ENCODE measurements at places on chromosomes 3 and 15.

DNA sequence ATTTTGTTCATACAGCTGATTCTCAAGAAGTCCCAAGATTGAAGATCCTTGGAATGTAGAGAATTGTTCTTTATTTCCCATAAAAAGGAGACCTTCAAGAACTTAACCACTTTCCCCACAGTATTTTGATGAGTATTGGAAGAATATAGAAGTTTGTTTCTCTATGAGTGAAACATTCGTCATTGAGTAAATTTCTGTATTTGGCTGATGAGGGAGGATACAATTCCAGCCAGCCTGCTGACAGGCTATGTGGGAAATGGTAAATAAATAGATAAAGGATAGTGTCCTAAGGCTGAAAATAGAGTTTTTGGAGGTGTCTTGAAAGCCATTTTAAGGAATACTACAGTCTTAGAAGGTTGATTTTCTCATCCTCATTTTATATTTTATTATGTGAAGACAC lies 1076.1 kb downstream of the ROBO2 start:
- DNase-seq: no peak

DNA sequence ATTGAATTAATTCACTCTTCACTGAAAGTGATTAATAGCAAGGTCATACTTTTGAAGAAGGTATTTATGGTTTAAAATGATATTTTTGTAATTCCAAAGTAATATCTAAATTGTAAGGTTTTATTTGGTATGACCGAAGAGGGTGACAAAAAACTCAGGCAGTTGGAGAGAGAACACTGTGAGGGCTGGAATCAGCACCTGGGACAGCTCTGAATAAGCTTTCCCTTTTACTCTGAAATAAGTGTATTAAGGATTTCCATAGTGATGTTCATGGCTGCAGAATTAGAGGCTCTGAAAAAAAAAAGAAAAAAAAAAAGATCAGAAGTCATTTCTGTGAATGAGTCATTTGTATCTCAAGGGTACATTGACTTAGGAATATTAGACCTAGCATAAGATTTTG lies 299.5 kb downstream of the IL5RA start:
- DNase-seq: no peak

DNA sequence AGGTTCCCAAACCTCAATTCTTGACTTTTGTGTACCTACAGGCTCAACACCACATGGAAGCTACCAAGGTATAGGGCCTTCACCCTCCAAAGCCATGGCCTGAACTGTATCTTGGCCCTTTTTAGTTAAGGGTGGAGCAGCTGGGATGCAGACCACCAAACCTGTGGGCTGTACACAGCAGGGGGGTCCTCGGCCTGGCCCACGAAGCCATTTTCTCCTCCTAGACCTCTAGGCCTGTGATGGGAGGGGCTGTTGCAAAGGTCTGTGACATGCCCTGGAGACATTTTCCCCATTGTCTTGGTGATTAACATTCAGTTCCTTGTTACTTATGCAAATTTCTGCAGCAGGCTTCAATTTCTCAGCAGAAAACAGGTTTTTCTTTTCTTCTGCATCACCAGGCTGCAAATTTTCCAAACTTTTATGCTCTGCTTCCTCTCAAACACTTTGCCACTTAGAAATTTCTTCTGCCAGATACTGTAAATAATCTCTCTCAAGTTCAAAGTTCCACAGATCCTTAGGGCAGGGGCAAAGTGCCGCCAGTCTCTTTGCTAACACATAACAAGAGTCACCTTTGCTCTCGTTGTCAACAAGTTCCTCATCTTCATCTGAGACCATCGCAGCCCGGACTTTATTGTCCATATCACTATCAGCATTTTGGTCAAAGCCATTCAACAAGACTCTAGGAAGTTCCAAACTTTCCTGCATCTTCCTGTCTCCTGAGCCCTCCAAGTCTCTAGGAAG lies 90.9 kb upstream of the PLXND1 start:
- no peak for DNase-seq

GRCh38 chr3:9786209-9786739 lies 6.0 kb downstream of the TADA3 start:
- no peak for DNase-seq

GRCh38 chr3:11555881-11556633 lies 87.7 kb downstream of the VGLL4 start:
- DNase-seq: no peak

Measured in stimulated activated CD4-positive, alpha-beta T cell treated with anti-CD3 and anti-CD28 coated beads, Interleukin-12 subunit alpha, Interleukin-12 subunit beta, amount 100 ng/mL, for 48 hours (primary cell).